ENCODE measurements at places on chromosomes 6 and 20. TPM values are rescaled to one million over a fixed set of nuclear protein-coding genes. Genes with fewer than 3 reads are reported as not detected.

DNA sequence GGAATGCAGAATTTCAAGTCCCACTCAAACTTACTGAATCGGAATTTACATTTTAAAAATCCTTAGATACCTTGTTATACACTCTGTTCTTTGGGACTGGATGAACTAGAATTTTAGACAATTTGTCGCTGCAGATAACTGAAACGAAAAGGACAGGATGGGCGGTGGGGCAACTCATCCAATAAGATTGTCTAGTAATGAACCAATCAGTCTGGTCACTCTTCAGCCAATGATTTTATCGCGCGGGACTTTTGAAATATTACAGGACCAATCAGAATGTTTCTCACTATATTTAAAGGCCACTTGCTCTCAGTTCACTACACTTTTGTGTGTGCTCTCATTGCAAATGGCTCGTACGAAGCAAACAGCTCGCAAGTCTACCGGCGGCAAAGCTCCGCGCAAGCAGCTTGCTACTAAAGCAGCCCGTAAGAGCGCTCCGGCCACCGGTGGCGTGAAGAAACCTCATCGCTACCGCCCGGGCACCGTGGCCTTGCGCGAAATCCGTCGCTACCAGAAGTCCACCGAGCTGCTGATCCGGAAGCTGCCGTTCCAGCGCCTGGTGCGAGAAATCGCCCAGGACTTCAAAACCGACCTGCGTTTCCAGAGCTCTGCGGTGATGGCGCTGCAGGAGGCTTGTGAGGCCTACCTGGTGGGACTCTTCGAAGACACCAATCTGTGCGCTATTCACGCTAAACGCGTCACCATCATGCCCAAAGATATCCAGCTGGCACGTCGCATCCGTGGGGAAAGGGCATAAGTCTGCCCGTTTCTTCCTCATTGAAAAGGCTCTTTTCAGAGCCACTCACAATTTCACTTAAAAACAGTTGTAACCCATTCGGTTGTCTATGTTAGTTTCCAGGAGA, 41.9 kb upstream of the HFE start:
- DNase-seq, result peak; percentile 96

GRCh38 chr6:166629628-166630027, 2.6 kb upstream of the RPS6KA2 start:
- no peak for DNase-seq

- no peak for DNase-seq
These were observed 1127.3 kb downstream of the EPHA7 start for GRCh38 chr6:92292067-92292466.

GRCh38 chr6:72216222-72217068, 330.1 kb downstream of the RIMS1 start:
- DNase-seq, result peak; percentile 44

GRCh38 chr6:135002229-135002844, 52.3 kb downstream of the HBS1L start:
- DNase-seq, result no peak

DNA sequence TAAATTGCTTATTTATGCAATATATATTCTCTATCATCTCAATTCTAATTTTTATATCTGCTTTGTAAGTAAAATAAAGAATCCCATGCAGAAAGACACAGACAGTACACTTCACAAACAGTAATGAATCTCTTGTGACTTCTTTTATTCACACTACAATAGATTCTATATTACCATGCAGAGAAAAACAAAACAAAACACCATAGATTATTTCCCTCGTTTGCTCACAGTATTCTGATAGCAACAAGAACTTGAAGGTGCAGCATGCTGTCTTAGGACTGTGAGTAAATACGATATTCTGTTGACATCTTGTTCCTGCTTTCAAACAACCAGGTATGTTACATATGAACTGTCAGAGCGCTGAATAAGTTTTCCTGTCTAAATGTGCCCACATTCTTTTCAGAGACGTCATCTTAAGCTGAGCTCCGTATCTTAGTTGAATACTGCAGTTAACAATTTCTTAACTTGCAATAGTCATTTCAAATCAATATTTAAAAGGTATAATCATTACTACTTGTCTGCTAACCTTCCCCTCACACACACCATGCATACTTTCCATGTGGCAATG, 140.1 kb downstream of the BTBD9 start:
- DNase-seq, result no peak

DNA sequence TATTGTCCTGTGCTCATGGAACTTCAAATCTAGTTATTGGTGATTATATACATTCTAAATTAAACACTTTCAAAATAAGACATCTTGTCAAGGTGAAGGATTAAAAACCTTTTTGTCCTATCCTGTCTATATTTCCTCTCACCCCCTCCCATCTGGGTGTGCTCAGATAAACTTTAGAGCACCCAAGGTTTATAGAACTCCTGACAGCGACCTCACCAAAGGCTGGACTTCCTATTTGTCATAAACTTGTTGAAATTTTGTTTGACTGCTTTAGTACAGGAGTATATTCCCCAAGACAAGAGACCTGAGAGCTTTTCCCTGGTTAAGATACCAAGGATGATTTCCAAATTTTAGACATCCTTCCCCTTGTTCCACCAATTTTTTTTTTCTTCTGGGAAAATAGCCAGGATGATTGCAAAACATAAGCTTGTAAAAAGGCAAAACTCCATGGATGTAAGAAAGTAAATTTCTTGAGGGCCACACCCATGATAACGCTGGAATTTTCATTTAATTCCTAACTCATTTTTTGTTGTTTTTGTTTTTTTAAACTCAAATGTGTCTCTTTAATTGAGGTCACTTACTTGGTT, 33.0 kb downstream of the CARMIL1 start:
- peak; percentile 60 for DNase-seq

DNA sequence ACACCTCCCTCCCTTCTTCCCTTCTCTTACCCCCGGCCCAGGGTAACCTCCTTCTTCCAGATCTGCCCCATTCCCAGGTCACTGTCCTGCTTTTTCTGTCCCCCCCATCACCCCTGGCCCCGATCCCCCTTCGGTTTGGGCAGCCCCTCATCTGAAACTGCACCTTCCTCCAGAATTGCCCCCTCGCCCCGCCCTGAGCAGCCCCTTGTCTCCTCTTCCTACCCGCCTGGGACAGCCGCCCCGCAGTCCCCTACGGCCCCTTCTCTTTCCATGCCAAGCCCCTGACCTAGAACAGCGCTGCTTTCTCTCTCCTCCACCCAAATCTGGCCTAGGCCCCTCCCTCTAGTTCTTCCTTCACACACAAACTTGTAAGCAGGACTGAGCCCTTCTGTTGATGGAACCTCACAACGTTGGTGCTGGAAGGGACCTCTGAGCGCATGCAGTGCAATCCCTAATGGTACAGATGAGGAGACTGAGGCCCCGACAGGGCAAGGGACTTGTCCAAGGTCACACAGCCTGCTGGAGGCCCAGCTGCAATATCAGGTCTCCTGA, 630 bp downstream of the PPP2R5D start:
- DNase-seq, result peak; percentile 50

GRCh38 chr6:135179372-135179771, 1.7 kb upstream of the MYB start:
- no peak for DNase-seq

DNA sequence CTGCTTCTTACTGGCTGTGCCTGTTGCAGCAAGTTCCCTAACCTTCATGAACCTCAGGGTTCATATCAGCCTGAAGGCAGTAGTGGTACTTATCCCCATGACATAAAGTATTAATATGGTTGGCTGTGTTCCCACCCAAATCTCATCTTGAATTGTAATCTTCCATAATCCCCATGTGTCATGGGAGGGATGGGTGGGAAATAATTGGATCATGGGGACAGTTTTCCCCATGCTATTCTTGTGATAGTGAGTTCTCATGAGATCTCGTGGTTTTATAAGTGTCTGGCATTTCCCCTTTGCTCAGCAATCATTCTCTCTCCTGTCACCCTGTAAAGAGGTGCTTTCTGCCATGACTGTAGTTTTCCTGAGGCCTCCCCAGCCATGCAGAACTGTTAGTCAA, 61.8 kb downstream of the FAM229B start:
- DNase-seq, result no peak

DNA sequence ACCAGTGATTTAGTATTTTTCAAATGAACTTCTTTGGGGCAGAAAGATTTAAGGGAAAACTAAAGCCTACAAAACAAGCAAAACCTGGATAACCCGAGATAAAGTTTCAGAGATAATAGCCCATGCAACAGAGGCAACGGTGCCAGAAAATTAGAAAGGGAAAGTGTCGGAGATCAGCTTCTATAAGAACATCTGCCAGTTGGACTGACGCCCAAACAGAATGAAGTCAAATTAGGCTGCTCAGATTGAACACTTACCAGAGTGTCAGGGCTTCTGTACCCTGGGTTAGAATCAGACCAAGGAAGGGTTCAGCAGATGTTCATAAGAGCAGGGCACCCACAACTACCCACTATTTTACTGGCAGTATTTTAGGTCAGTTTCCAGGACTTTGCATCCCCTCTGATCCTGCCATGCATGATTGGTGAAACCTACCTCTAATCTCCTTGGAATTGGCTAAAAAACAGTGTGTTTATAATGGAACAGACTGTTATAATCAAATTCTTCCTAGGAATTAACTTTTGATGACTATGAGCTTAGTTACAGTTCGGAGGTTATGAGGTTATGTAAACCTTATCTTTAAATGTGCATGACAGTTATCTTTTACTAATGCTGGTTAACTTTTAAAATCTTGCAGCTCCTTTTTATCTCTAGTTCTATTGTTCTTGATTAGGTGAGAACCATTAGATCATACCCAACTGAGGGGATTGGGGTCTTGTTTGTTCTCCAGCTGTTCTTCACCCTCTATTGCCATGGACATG, 13.1 kb downstream of the BMP2 start:
- peak; percentile 44 for DNase-seq

GRCh38 chr6:11996751-11997150, 15.4 kb upstream of the HIVEP1 start:
- no peak for DNase-seq

DNA sequence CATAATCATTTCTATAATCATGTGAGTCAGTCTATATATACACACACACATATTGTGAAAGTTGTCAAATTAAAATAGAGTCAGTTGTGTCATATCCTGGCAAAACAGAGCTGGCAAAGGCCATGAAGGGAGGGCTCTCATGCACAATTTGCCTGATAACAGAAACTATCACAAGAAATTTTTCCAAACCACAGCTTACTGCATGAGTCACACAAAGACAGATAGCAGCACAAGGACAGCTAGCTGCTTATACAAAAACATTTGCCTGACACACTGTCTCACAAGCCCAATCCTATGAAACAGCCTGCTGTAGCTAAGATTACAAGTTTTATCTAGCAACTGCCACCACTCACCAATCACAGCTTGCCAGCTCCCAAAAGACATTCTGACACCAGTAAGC, 848.5 kb upstream of the MAN1A1 start:
- DNase-seq, result no peak

- DNase-seq, result no peak
These were observed 184.8 kb upstream of the SASH1 start for GRCh38 chr6:148157841-148158240.

DNA sequence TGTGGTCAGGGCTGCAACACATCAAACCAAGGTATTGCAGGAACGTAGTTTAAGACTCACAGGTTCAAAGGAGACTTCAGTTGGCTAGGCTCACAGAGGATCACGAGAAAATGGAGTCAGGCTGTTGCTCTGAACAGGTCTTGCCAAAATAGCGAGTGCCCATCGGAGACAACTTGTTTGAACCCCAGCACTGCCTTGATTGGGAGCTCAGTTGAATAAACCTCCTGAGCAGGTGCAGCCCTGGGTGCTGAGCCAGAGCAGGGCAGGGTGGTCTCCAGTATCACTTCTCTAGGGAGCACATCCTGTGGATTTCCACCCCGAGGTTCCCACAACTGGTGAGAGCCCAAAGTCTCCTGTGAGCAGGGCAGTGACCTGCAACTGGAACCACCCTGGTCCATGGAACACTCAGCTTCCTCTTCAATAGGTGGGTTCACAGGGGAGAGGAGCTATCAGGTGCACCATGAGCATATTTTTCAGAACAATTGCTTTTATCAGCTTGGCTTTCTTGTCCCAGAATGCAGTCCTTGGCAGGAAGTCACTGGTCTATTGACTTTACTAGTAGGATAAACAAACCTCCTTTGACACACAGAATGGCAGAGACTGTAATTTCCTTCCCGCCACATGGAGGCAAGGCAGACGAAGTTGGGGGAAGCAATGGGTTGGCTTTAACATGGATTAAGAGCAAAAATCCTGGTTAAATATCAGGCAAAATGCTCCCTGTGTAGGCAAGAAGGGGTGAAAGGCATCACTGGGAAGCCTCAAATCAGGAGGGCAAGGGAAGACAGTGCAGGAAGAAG, 267.7 kb upstream of the FOXQ1 start:
- peak; percentile 87 for DNase-seq

- peak; percentile 63 for DNase-seq
These were observed at the start of gene SLC35D3 for GRCh38 chr6:136921936-136922684. SLC35D3 (plus strand) TSS chr6:136922301; CDS start chr6:136922429, 128 bp downstream.

- DNase-seq, result no peak
These were observed 195.1 kb downstream of the HDGFL1 start for GRCh38 chr6:22764496-22764895.

DNA sequence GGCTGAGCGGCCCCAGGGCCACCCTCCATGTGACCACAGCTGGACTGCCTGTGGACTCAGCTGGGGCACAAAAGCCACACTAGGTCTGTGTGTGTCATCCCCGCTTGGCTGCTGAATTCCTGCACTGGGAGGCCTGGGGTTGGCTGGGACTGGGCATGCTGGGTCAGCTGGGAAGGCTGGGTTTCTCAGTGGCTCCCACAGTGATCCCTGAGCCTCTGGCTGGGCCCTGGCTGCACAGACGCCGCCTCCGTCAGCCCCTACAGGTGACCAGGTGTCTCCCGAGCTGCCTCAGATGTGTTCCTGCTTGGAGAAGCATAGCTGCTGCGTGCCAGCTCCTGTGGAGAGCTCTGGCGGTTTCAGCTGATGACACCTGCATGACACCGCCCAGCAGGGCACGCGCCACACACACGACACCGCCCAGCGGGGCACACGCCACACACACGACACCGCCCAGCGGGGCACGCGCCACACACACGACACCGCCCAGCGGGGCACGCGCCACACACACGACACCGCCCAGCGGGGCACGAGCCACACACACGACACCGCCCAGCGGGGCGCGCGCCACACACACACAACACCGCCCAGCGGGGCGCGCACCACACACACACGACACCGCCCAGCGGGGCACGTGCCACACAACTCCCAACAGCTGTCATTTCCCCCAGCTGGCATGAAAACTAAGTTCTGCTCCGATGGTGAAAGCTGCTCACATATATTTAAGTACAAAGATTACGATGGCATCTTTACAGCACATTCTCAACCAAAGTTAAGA, 88.8 kb downstream of the TAF4 start:
- no peak for DNase-seq

DAAM2 gene
- total RNA-seq, result 35.7 TPM

MEP1A gene
- 0.43 TPM for total RNA-seq

SALL4 gene
- total RNA-seq, result 1.2 TPM

KHDC1L gene
- not detected for total RNA-seq

GHRH gene
- total RNA-seq, result not detected

SYTL3 gene
- total RNA-seq, result 9.7 TPM

C20orf202 gene
- not detected for total RNA-seq

Data from stomach (tissue), 19 donors.